ENCODE measurements at places on chromosomes 11 and 22.
A peak's percentile ranks its signal among the peaks of the same experiment; 100 is the strongest.

- DNase-seq, result no peak
Observed at GRCh38 chr11:9066433-9066925, 24.9 kb downstream of the SCUBE2 start.

- DNase-seq, result peak; percentile 83
Observed at GRCh38 chr22:17878941-17879340, 104.7 kb upstream of the BID start.

DNA sequence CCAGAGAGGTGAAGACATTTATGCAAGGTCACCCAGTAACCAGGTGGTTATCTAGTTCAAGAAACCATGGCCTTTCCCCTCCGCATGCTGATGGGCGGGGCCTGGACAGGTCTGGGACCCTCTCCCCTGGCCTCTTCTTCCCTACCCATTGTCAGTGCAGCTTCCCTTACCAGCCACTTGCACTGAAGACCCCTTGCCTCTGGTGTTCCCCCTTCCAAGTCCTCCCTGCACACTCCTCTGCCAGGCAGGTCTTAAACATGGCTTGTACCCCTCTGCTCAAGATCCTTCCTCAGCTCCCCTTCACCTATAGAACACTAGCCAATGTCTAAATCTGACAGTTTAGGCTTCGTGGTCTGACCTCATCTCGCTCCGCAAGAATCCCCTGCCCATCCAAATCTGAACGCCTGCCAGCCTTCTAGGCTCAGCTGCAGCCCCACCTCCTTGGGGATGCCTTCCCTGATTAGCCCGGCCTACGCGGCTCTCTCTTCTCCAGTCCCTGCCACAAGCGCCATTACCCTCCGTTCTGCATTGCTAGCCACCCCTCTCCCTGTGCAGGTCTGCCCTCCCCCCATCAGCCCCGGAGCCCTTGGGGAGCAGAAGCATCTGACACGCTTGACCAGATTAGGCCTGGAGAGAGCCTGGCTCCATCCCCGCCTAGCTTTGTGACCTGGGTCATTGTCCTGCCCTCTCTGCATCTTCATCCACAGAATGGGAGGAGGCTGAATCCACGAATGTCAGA is 213.8 kb downstream of the DSCAML1 start:
- peak; percentile 22 for DNase-seq

- DNase-seq, result no peak
Observed at GRCh38 chr11:96221244-96222070, 121.5 kb downstream of the MAML2 start.

DNA sequence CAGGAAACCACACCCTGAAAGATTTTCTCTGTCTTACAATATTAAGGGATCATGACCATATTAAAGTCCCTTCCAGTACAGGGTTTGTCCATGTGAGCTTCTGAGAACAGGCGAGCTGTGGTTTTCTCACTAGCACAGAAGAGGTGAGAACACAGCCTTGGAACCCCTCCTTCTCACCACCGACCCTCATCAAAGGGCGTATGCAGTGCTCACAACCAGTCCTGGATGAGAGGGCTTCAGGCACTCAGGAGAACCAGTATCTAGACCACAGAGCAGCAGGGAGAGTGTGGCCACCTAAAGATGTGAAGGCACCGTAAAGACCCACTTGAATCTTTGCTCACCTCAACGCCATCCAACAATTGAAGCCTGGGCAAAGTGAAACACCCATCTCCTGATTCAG is 397.0 kb downstream of the ETS1 start:
- no peak for DNase-seq

DNA sequence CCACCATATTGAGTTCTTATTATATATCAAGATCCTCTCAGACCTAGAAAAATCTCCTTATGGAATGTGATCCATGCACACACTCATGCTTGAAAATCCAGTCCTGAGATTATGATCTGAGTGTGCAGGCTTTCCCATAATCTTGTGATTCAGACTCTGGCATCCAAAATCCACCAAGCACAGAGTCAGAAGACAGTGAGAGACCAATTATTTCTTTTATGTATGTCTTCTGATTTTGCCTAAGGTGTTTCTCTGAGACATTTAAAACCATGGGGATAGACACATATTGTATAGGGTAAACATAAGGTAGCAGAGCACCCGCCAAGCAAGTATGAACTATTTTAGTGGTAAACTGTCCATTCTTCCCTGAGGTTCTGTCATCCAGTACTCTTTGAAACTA is 52.0 kb upstream of the MMP13 start:
- peak; percentile 76 for DNase-seq

DNA sequence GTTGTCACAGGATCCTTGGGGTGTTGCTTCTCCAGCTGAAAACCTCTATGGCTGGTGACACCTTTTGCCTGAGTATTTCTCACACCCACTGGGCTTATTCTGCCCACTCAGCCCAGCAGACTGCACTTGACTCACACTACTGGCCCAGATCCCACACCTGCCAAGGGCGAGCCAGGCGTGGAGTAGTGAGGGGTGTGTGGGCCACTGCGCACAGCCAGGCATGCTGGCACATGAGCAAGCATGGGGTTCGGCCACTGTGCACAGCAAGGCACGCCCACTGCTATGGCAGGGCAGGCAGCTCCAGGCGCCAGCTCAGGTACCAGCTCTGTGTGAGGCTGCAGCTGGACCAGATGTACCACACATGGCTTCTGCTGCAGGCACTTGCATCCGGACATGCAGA is 116.5 kb upstream of the MTNR1B start:
- DNase-seq, result no peak

- no peak for DNase-seq
Observed at GRCh38 chr11:11996321-11997048, 11.9 kb downstream of the DKK3 start.

DNA sequence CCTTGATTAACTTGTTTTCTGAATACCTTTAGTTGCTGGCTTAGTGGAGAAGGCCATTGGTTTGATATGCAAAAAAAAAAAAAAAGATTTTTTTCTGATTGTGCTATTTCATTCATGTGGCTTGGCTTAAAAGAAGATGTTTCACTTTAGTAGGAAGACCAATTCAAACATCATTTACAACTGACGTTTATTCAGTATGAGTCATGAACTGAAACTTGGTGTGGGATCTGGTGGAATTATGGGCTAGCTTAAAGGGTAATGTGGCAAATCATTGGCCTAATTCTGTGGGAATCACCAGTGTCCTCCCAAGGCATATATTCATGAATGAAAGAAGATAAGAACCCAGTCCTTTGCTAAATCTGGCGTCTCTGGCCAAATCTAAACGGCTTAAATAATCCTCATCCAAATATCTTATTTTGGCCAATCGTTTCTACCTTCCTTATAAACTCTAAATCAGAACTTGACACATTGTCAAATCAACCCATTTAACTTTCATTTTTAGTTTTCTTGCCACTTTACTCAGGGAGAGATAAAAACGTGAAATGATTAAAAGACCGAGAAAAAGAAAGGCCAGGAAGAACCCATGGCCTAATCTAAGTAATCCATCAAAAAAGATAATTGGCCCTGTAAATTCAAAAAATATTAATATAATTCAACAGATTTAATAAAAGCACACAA is 77.0 kb downstream of the DDIAS start:
- peak; percentile 83 for DNase-seq

- DNase-seq, result peak; percentile 63
Observed at GRCh38 chr11:123407130-123407995, 22.7 kb upstream of the GRAMD1B start.

DNA sequence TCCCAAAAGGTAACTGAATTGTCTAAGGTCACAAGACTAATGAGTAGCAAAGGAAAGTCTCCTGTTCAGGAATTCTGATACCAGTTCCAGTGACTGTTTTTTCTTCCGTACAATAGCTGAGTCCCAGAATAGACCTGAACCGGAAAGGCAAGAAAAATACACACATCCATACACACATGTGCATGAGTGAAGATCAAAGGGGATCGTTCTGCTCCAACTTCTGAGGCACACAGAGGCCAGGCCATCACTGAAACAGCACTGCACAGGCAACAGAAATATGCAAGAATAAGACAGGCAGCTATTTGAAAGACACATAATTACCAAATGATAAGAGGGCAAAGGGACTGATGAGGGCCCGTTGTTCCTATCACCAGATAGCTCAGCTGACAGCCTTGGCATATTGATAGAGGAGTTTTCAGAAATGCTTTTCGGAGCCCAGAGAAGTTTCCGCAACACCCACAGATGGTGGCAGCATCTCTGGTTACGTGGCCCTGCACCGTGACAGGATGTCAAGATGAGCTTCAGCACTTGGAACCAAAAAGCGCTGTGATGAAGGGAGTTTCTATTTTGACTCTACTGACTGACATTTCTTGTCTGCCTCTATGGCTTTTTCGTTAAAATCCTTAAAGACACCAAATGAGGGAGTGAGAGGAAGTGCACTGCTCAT is 280.6 kb downstream of the LARGE1 start:
- DNase-seq, result no peak

DNA sequence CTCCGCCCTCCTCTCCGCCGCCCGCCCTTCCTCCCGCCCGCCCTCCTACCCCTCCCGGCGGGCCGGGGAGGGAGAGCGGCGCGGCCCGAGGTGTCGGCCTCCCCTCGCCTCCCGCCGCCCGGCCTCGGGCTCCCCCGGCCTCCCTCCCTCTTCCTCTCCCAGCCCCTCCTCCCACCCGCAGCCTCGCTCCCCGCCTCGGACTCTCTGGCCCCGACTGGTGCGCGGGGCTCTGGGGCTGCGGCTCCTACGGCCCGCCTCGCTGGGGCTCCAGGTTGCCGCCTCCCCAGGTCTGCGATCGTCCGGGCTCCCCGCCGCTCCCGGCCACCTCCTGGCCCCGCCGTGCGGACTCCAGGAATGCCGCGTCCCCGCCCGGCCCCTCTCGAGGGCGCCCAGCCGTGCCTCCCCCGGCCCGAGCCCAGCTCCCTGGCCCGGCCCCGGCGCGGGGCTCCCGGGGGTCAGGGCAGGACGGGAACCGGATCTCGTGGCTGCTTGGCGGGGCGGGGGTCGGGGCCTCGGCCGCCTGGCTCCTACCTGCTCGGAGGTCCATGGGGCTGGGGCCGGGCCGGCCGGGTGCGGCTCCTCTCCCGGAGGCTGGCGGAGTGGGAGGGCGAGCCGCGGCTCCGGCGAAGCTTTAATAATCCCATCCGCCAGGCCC is at the start of gene CLCF1:
Gene CLCF1, minus strand, starts transcription at position 606 of the 655 bp plus-strand sequence. Its CDS starts 59 bp downstream, at position 547.
- DNase-seq, result peak; percentile 77

- DNase-seq, result no peak
Observed at GRCh38 chr11:13837286-13837685, 125.2 kb upstream of the SPON1 start.

DNA sequence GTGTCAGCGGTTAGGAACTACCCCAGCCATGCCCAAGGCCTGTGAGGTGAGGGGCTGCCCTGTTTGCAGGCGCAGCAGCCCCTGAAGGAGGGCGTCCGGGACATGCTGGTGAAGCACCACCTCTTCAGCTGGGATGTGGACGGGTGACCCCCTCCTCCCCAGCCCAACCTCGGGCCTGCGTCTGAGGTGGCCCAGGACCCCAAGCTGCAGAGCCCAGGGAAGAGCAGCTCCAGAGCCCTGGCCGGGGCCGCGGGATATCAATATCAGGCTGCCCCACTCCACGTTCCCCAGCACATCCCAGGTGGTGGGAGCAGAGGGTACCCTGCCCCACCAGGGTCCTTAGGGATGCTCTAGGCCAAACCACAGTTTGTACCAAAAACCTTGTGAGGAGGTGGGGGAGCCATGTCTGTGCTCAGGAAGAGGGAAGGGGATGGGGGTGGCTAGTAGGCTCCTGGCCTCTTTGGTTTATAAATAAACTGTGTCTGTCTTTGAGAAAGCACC is 39.3 kb downstream of the SGSM3 start:
- no peak for DNase-seq

DNA sequence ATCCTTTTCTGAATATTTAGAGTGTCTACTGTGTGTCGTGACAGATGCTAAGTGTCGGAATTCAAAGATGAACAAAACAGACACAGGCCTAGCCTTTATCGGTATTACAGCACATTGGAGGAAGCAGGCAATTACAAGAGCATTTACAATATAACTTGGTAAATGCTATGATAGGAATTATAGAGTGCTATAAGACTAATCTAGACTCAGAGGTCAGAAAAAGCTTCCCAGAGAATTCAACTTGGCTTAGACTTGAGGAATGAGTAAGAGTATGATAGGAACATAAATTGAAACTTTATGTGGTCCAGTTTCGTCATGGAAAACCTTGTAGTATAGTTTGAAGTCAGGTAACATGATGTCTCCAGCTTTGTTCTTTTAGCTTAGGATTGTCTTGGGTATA is 395.7 kb upstream of the FAT3 start:
- no peak for DNase-seq

GRCh38 chr11:102197670-102198139 is 87.5 kb downstream of the YAP1 start:
- DNase-seq, result no peak

DNA sequence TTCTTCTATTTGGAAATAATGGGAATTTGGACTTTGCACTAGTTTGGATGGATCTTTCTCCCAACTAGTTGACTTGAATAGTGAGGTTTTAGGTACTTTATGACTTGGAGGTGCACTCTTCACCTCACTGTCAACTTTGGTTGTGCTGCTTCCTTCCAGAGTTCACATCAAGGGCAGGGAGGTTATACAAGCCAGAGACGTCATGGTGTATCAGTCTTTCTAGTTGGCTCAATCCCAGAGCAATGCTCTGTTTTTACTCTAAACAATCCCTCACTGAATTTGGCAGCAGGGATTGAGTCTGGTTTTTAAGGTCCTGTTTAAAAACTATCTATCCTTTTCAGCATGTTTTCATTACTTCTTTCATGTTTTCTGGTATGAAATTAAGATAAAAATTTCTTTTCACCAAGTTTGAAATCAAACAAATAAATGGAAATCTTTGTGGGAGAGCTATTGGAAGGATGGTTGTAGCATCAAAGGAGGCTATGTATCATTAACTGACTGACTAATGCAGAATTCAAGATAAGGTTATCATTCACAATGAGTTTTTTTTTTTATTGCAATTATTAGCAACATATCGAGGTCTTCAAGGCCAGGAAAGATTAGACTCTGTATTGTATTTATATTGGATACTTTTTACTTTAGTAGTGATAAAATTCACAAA is 28.0 kb upstream of the ZBED5 start:
- peak; percentile 17 for DNase-seq

GRCh38 chr11:129061492-129062230 is 119.0 kb upstream of the TP53AIP1 start:
- DNase-seq, result peak; percentile 15

DNA sequence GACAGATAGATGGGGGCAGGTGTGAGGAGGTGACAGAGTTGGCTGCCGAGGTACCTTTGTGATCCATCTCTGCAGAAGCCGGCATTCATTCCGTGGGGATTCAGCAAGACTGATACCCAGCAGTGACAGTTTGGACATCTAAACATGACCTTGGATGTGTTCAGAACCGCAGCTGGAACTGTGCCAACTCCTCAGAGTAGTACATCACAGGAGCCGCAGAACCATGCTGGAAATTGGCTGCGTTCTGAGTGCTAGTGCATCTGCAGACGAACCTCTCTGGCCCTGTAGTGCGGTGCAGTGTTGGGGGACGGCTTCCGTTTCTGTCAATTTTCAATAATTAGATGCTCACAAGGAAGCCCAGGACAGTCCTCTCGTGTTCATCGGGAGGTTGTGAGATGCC is 772.1 kb downstream of the NTM start:
- DNase-seq, result no peak

DNA sequence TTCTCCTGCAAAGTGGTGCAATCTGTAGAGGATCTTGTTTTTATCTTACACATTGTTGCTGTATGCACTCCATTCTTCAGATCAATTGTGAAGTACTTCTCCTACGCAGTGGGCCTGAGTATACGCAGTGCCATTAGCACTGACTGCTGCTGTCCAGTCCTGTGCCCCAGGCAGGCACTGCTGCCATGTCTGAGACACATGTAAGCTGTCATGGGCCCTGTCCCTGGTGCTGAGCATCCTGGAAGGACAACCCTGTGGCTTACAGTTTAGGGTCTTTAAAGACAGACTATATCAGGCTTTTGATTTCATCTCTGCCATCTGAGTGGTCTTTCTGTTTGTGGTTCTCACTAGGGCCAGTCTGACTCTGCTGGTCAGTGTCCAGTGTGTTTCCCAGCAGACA is 44.8 kb upstream of the PTPN5 start:
- no peak for DNase-seq

Data from fibroblast of skin of abdomen (primary cell).